Neural crest cell (in vitro differentiated cells): ENCODE measurements at places on chromosomes 6 and 20.

- DNase-seq = no peak
Observed at GRCh38 chr20:53352727-53353440, 240.8 kb downstream of the ZNF217 start.

GRCh38 chr6:31267651-31268368 lies 4.1 kb downstream of the HLA-C start:
- no peak for DNase-seq

GRCh38 chr6:147793871-147794643 lies 285.6 kb downstream of the SAMD5 start:
- DNase-seq = no peak

- DNase-seq = no peak
Observed at GRCh38 chr20:38727607-38728190, 3.4 kb downstream of the SLC32A1 start.
